ENCODE measurements at places on chromosomes 16 and 17. TPM values are rescaled to one million over a fixed set of nuclear protein-coding genes. Genes with fewer than 3 reads are reported as not detected.

KRT39 gene
- total RNA-seq = not detected

GRCh38 chr17:36875698-36876293 lies 61.5 kb upstream of the LHX1 start:
- H3K4me1 ChIP-seq = no peaks in the 10 kb centered on the region
- no peaks in the 10 kb centered on the region for H3K36me3 ChIP-seq
- H3K27ac ChIP-seq = no peak overlapping the region
- H3K27me3 ChIP-seq = no peaks in the 10 kb centered on the region

DNA sequence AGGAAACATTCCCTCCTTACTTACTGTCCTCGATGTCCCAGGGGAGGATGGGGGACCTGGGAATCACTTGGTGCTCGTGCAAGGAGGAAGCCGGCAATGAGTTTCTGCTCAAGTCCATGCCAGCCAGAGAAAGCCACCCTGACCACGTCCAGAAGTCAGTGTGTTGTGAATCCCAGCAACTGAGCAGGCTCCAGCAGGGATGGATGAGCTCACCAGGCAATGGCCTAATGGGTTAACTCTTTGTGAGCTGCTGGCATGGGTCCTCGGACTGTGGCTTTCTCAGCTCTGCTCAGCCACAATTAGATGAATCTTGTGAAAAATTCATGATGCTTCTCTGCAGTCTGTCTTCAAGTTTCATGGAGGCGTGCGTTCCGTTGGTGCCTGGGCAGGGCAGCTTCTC lies at the start of gene PIRT:
TSS of gene PIRT (minus strand) at position 167 of the 400 bp plus-strand sequence. CDS start 12,442 bp downstream, outside the sequence.
- no peak within 1 kb of the TSS for H3K27ac ChIP-seq
- DNase-seq = no peak
- no peaks in the 10 kb centered on the region for H3K36me3 ChIP-seq
- H3K27me3 ChIP-seq = no peaks in the 10 kb centered on the region
- no peak within 1 kb of the TSS for H3K4me3 ChIP-seq

DNA sequence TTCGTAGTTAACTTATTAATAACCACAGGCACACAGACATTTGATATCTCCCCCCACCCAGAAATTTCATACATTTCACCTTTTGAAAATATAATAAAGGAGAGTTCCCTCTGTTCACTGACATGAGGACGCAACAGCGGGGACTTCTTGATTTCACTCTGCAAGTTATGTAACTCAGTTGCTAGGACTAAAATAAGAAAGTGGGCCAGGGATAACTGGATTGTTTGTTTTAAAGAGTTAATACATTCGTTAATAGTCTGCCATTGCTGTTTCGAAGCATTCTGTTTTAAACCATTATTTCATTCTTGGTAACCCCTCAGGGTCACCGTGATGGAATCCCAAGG lies 1.2 kb downstream of the RHOT1 start:
- peak overlapping the region; percentile 79 for H3K4me3 ChIP-seq
- H3K36me3 ChIP-seq = no peaks in the 10 kb centered on the region
- no peaks in the 10 kb centered on the region for H3K27me3 ChIP-seq
- peaks cover 6% of the 10 kb centered on the region for H3K4me1 ChIP-seq

SLC47A1 gene
- 48.6 TPM for total RNA-seq

DNA sequence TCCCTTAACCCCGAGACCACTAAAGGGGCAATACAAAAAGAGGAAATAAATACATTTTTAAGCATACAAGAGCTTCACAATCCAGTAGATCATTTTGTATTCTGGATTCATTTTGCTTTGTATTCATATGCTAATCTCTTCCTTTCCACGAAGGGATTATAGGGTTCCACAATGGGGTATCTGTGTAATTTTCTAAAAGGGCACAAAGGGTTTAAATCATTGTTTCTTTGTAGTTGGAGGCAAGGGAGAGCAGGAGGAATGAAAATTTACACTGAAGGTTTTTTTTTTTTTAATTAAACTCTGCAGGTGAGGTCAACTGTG lies 592 bp upstream of the NUFIP2 start:
- H3K4me1 ChIP-seq = peaks cover 14% of the 10 kb centered on the region
- H3K27me3 ChIP-seq = no peaks in the 10 kb centered on the region
- no peak for DNase-seq
- H3K36me3 ChIP-seq = no peaks in the 10 kb centered on the region
- H3K4me3 ChIP-seq = peak overlapping the region; percentile 41
